Neural crest cell (in vitro differentiated cells): ENCODE measurements at places on chromosomes 13 and 19. TPM values are rescaled to one million over a fixed set of nuclear protein-coding genes. Genes with fewer than 3 reads are reported as not detected.
A peak's percentile ranks its signal among the peaks of the same experiment; 100 is the strongest.

The ABHD17A gene
- total RNA-seq, result 73.9 and 74.1 TPM in 2 replicates

GRCh38 chr19:925087-925525 is 729 bp upstream of the ARID3A start:
- H3K4me1 ChIP-seq, result peaks cover 8% of the 10 kb centered on the region
- DNase-seq, result no peak
- H3K27ac ChIP-seq, result no peak overlapping the region
- H3K36me3 ChIP-seq, result no peaks in the 10 kb centered on the region
- peak overlapping the region; percentile 83 for H3K4me3 ChIP-seq

GRCh38 chr19:9914315-9915207 is 21.8 kb downstream of the OLFM2 start:
- peaks cover 31% of the 10 kb centered on the region for H3K27me3 ChIP-seq
- no peaks in the 10 kb centered on the region for H3K36me3 ChIP-seq
- DNase-seq, result peak; percentile 81

- H3K4me3 ChIP-seq, result no peak overlapping the region
- no peak overlapping the region for H3K27ac ChIP-seq
- DNase-seq, result no peak
- H3K27me3 ChIP-seq, result peaks cover 13% of the 10 kb centered on the region
These were observed 2.9 kb upstream of the TCF3 start for GRCh38 chr19:1655131-1655981.

DNA sequence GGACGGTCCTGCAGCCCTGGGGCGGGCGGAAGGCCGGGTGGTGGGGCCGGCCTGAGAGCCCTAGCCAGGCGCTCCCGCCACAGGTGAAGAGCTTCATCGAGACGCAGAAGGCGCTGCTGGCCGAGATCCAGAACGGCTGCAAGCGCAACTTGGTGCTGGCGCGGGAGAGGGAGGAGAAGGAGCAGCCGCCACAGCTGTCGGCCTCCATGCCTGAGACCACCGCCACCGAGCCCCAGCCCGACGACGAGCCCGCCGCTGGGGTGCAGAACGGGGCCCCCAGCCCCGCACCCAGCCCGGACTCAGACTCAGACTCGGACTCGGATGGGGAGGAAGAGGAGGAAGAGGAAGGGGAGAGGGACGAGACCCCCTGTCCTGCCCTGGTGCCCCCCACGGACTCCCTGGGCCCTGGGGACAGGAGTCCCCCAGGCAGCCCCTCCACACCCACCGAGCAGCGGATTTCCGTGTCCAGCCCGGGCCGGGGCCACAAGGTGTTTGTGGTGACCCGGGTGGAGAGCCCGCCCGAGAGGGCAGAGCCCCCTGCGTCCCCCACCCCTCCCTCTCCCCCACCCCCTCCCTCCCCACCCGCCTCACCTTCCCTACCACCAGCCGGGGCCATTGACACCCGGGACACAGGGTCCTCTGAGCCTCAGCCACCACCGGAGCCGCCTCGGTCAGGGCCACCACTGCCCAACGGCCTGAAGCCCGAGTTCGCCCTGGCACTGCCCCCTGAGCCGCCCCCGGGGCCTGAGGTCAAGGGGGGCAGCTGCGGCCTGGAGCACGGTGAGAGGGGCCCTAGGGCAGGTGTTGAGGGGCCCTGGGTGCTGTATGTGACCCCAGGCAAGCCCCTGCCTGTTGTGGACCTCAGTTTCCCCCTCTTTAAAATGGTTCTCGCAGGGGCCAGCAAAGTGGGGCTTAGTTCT is 15.3 kb downstream of the NKPD1 start:
- H3K4me1 ChIP-seq, result no peaks in the 10 kb centered on the region
- no peak for DNase-seq
- peaks cover 7% of the 10 kb centered on the region for H3K36me3 ChIP-seq
- peaks cover 5% of the 10 kb centered on the region for H3K27me3 ChIP-seq

GRCh38 chr19:15449620-15450527 is at the start of gene WIZ:
Gene WIZ, minus strand, starts transcription at chr19:15449956. Its CDS starts 1,649 bp downstream, at chr19:15448307.
- peak; percentile 72 for DNase-seq
- peaks cover 37% of the 10 kb centered on the region for H3K27me3 ChIP-seq
- peaks cover 3% of the 10 kb centered on the region for H3K36me3 ChIP-seq
- peak within 1 kb of the TSS; percentile 92 for H3K4me3 ChIP-seq

DNA sequence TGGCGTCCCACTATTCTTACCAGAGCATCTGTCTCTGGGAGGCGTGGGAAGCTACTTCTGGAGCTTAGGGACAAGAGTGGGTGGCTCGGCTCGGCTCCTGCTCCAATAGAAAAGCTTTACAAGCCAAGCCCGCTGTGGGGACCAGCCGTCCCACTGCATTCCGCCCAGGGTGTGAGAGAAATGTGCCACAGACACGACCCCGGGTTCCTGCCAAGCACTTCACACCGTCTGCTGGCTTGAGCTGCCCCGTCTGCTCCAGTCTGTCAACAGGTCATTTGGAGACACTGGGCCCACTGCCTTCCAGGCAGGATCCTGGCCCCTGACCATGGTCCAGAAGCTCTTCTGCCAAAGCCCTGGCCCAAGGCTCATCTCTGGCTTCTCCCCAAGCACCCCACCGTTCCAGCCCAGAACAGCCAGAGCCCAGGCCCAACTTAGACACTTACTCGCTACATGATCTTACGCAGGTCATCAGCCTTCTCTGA is 6.5 kb upstream of the FKRP start:
- DNase-seq, result no peak
- H3K27me3 ChIP-seq, result no peaks in the 10 kb centered on the region
- H3K4me1 ChIP-seq, result peaks cover 25% of the 10 kb centered on the region
- no peaks in the 10 kb centered on the region for H3K36me3 ChIP-seq
- H3K27ac ChIP-seq, result no peak overlapping the region
